Stimulated activated CD4-positive, alpha-beta T cell treated with anti-CD3 and anti-CD28 coated beads, TNF-alpha, amount 100 ng/mL, for 1 hour (primary cell): ENCODE measurements at places on chromosomes 5 and 9.

DNA sequence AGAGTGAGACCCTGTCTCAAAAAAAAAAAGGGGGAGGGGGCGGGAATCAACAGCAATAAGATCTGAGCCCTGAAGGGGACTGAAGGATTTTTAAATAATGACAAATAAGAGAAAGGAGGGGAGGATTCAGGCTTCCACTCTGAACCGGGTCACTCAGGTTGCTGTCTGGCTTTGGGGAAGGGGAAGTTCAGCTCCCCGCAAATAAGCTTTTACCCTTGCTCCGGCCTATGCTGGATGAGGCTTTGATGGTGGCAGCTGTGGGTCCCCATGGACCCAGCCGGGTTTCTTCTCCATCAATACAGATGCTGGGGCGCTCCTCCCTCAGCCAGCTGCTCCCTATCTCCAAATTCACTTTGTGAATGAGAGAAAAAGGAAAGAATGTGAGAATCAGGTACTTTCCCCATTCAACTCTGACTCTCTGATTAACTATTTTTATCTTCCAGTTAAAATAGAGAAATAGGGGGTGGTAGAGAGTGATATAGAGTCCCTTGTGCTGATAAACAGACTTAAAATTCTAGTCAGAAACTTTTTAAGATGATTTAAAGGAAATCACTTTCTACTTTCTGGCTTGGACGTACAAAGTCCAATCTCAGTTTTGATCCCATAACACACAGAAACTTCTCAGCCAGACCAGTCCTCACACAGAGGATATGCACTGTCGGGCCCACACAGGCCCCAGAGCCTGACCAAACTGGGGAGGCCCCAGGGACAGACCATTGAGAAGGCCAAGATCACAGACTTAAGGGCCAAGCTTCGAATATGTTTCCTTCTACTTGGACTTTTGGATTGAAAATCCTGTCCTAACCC lies 39.6 kb downstream of the C5orf15 start:
- no peak for DNase-seq

- no peak for DNase-seq
Observed at GRCh38 chr5:153537207-153537606, 46.7 kb downstream of the GRIA1 start.

DNA sequence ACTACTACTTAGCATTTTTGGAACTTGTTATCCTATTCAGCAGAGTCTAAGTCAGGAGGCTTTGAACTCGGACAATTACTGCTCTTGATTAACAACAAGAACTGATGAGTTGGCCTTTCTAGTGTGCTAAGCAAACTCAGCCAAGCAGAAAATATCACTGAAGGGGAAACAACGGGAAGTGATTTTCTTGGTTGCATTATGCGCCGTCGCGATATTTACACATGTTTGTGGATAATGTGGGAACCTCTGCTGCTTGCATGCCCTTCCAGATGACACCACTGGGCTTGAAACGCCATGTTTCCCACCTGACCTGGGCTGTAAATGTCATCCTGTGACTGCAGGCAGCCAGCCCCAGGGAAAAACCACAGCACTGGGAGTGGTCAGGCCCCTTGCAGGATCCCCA lies 205.5 kb downstream of the PAX5 start:
- no peak for DNase-seq

DNA sequence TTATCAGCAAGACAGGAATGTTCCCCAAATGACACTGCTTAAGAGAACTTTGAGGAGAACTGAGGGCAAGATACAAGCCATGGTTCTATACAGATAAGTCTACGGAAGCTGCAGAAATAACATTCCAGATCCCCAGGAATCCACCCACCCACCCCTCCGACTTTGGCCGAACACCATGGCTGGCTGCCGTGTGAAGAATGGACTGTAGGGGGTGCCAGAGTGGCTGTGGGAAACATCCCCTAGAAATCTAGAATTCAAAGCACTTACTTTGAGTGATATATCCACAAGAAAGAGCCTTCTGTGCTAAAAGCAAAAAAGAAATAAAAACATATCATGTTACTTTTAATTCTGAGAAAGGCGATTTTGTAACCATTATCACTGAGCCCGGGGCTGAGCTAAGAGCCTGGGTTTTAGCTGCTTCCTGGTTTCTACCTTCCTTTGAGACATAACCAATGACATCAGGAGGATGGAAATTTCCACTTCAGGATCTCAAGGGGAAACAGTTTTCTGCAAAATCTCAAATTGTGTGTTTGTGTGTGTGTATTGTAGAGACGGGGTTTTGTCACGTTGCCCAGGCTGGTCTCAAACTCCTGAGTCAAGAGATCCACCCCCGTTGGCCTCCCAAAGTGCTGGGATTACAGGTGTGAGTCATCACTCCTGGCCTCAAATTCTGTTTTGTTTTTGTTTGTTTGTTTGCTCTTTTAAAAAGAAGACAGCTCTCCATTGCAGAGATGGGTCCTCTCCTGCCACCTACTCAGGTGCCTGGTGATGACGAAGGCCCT lies 36.4 kb downstream of the GGTA1 start:
- DNase-seq = no peak

DNA sequence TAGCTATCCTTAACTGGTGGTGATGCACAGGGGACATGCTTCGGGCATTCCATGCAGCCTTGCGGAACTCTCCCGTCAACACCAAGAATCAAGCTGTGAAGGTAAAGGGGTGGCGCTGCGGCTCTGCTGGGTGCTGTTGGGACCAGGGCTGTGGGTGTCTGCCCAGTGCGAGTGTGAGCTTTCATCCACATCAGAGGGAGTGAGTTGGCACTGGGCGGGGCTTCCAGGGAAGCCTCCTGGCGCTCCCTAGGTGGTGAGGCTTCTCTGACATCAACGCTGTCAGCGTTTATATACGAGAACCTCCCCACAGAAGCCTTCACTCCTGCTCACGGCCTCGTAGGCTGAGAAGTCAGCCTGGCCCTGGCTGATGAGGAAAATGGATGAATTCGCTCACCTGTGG lies 11.7 kb downstream of the ARPC5L start:
- DNase-seq = no peak

DNA sequence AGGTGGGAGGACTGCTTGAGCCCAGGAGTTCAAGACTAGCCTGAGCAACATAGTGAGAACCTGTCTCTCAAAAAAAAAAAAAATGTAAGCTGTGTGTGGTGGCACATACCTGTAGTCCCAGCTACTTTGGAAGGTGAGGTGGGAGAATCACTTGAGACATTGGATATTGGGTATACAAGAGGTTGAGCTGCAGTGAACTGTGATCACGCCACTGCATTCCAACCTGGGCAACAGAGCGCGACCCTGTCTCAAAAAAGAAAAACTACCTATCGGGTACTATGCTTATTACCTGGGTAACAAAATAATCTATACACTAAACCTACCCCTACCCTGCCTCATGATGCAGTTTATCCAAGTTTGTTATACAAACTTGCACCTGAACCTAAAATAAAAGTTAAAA lies 64.9 kb downstream of the AOPEP start:
- no peak for DNase-seq

DNA sequence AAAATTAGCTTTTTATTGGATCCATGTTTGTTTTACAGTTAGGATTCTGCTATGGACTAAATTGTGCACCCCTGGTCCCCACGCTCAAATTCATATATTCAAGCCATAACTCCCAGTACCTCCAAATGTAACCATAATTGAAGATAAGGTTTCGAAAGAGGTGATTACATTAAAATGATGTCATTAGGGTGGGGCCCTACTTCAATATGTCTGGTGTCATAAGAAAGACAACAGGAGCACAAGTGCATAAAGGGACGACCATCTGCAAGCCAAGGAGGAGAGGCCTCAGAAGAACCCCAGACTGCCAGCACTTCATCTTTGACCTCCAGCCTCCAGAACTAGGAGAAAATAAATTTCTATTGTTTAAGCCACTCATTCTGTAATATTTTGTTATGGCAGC lies 7.4 kb upstream of the HNRNPA0 start:
- no peak for DNase-seq

GRCh38 chr5:148984345-148984744 lies 78.5 kb downstream of the SH3TC2 start:
- no peak for DNase-seq

- DNase-seq = no peak
Observed at GRCh38 chr5:174392892-174393291, 331.5 kb upstream of the MSX2 start.

DNA sequence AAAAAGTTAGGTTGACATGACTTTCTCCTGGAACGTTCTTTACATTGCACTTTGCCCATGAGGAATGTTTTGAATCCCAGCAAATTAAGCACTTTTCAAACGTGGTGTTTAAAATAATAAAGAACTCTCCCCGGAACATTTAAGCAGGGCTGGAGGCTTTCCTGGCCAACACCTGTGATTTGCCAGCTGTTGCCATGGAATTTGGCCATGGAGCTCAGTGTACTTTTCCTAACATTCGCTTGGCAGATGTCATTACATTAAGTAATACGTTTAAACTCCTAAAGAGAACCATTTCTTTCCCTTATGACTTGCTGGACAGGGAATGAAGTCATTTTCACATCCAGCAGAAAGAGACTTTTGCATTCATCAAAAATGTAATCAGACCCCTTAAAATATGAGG lies 146.1 kb downstream of the GAS1 start:
- DNase-seq = no peak

- DNase-seq = no peak
Observed at GRCh38 chr9:3277200-3277599, 248.6 kb downstream of the RFX3 start.

GRCh38 chr5:177089127-177089526 lies 2.4 kb downstream of the FGFR4 start:
- no peak for DNase-seq

GRCh38 chr9:27341545-27342294 lies 44.8 kb upstream of the EQTN start:
- DNase-seq = no peak

GRCh38 chr9:120307599-120307998 lies 272.4 kb downstream of the CDK5RAP2 start:
- no peak for DNase-seq

- no peak for DNase-seq
Observed at GRCh38 chr9:37988041-37988440, 81.0 kb downstream of the SHB start.

DNA sequence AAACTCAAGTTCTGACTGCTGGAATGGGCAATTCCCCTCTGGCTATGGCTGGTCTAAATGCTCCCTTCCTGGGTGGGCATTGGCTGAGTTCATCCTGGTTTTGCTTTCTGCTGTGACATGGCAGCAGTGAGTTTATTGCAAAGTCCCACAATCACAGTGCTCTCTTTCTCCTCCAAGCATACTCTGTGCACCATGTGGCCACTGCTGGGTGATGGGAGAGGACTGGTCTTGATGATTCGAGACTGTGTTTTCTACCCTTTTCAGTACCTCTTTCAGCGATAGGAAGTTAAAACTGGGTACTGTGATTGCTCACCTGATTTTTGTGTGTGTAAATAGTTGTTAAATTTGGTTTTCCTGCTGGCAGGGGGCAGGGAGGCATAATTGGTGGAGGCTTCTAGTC lies 49.7 kb downstream of the FER start:
- DNase-seq = no peak

DNA sequence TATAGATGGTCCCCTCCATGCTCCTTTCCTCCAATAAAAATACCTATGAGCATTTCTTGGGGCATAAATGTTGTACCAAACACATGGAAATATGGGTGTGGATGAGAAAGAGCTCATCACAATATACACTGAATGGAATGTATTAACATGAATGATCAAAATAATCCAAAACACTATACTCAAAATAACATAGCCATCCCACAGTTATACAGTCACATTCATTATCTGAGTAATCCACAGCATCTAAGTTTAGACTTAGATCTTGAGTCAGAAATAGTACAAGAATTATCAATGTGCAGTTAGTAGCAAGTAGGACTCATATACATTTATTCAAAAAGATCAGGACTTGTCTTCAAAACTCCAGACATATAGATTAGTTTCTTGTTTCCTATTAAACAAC lies 175.2 kb upstream of the NREP start:
- DNase-seq = no peak

- no peak for DNase-seq
Observed at GRCh38 chr5:179374506-179375235, 29.4 kb upstream of the ADAMTS2 start.

DNA sequence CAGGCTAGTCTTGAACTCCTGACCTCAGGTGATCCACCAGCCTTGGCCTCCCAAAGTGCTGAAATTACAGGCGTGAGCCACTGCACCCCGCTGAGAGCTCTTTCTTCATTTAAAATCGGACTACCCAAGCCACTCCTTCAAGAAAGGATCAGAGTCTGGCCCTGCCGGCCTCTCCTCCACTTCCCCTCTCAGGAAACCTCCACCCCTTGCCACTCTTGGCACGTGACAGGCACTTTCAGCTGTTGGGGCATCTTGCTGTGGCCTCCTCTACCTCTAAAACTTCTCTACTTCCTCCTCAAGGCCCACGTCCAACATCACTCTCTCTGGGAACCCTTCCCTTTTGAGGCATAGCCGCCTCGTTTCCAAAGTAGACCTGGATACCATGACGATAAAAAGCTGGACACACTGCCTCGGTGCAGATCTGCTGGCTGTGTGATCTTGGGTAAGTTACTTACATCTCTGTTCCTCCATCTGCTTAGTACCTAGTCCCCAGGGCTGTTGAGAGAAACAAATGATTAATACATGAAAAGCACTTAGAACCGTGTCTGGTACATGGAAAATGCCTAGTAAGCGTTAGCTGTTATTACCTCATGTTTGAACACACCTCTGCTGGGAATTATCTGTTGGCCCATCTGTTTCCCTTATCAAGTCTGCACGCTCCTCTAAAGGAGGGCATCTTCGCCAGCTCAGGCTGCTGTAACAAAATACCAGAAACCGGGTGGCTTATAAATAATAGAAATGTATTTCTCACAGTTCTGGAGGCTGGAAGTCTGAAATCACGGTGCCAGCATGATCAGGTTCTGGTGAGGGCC lies 55.3 kb downstream of the SMIM23 start:
- DNase-seq = no peak

DNA sequence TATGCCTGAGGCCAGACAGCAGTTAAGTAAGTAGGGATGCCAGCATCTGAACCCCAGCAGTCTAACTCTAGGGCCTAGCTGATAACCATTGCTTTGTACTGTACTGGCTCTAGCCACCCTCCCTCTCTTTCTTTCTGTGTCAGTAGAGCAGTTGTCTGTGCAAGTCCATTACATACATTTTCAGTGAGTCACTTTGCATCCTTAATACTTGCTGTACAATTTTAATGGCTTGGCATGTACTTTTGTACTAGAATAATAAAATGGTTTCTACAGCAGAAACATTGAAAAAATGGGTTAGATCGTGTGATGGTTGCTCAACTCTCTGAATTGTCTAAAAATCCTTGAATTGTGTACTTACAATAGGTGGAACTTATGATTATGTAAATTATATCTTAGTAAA lies 1.5 kb upstream of the TTC39B start:
- DNase-seq = no peak
